Glomerular endothelial cell (primary cell): ENCODE measurements at places on chromosomes 7 and 10. TPM values are rescaled to one million over a fixed set of nuclear protein-coding genes. Genes with fewer than 3 reads are reported as not detected.

The CXCL12 gene
- total RNA-seq, result 4.0 and 9.5 TPM in 2 replicates

The OR6V1 gene
- not detected in 2 replicates for total RNA-seq

The SLC29A4 gene
- 3.8 and 6.2 TPM in 2 replicates for total RNA-seq

DNA sequence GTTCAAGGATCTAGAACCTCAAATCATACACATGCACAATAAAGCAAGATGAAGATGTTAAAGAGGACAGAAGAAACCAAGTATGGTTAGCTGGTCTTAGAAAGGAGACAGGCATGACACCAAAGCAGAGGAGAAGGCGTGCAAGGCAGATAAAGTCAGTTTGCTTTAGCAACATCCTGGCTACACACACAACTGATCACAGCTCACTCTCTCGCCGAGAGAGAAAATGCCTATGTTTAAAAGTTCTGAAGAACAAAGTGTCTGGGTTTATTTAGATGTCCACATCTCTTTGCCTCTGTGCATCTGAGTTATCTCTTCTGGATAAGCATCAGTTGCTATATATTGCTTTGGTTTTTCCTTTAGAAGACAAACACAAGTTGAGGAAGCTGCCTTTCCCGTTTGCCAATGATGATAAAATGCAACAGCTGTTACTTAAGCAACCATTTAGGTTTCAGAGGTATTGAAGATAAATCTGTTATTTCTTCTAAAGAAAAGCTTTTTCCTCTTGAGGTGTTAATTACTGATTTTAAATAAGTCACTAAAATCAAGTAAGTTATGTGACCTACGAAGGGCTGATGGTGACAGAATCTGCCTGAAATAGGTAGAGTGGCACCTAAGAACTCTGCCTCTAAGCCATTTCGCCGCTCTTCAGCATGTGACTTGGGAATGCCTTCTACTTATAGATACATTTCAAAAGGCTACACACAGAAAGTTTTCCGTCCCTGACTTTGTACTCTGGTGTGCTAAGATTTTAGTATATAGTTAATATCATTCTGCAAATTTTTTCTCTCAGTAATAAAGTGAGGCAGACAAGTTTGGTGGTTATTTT lies 146.2 kb upstream of the ASAH2 start:
- DNase-seq, result no peak

DNA sequence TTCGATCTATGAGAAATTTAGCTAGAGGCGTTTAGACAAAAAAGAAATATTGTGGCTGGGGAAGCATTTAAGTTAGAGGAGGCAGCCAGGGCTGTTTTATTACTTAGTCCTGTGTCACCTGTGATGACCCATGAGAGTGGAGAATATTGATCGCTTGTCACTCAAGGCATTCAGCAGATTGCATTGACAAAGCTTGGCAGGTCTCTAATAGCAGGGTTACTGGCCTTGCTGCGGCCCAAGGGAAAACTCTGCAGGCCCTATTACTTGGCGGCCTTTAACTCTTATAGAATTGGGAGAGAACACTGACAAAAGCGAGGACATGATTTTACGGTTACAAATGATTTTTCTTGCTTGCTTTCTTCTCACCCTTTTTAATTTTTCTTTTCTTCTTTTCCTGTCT lies 473.5 kb downstream of the AUTS2 start:
- DNase-seq, result no peak

GRCh38 chr7:44797329-44798258 lies 1.1 kb downstream of the PPIA start:
- DNase-seq, result peak; percentile 33

DNA sequence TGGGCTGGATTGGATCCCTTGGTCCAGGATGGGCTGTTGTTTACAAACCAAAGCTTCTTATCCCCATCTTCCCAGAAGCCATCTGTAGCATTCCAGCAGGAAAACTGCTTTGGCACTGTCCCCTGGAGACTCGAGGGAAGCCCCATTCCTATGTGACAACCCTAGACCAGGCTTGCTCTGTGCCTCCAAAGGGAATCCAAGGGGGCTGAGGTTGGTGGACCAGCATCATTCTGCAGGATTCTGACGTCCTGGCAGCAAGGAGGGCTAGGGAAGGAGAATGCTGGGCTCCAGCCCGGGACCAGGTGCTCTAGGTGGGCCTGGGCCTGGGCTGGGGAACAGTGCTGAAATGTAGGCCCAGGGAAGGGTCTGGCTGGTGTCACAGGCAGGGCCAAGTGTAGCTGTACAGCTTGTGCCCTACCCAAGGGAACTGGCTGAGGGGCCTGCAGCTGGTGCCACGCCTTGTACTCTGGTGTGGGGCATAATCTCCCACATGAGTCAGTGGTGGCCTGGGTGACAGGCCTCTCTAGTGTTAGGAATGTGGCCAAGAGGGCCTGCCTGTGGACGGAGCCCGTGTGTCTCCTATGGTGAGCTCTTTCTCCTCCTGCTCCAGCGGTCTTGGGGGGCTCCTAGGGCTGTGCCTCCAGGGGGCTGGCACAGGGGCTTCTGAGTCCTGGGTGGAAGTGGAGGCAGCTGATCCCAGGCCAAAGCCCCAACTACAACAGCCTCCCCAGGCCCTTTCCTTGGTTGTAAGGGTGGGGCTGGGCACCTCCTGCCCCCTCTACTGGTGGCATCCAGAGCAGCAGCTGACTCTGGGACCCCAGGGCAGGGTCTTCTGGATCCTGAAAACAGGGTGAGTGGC lies 25.2 kb downstream of the TRIM8 start:
- no peak for DNase-seq

DNA sequence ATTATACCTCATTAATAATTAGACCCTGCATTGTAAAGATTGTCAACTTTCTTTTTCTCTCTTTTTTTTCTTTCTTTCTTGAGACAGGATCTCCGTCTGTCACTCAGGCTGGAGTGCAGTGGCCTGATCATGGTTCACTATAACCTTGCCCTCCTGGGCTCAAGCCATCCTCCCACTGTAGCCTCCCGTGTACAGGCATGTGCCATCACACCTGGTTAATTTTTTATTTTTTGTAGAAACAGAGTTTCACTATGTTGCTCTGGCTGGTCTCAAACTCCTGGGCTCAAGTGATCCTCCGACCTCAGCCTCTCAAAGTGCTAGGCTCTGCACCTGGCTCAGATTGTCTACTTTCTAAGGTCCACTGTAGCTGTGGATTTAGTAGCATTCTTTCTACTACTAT lies 50.7 kb downstream of the MDFIC start:
- no peak for DNase-seq
